ENCODE measurements at places on chromosomes 6 and 20.

DNA sequence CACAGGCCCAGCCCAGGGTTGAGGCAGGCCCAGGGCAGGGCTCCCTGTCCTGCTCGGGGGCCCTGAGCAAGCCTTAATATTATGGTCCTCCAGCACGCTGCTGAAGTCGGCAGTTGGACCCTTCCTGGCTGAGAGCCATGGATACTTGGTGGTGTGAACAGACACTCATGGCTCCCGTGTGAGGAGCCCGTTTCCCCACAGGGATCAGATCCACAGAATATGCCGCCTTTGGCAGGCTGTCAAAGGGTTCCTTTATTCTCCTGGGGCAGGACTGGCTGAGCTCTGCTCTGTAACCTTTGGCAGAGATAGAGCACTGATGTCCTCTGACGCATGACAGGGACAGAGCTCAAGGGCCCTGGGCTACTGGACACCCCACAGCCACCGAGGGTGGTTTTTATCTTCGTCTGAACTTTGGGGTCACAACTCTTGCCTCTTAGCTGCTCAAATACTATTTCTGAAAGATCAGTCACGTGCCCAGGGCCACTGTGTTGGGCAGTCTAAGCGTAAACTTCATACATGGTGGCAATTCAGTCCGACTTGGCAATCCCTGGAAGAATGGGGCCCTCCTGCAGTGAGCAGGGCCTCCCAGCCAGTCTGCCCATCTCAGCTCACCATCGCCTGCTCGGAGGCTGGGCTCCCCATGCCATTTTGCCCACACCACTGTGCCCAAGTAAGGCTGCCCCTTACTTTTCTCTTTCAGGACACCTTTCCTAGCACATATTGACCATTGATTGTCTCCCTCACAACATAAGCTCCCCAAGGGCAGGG is 49.1 kb downstream of the TTI1 start:
- DNase-seq = no peak

GRCh38 chr6:90611543-90612312 is 24.9 kb upstream of the MAP3K7 start:
- no peak for DNase-seq

DNA sequence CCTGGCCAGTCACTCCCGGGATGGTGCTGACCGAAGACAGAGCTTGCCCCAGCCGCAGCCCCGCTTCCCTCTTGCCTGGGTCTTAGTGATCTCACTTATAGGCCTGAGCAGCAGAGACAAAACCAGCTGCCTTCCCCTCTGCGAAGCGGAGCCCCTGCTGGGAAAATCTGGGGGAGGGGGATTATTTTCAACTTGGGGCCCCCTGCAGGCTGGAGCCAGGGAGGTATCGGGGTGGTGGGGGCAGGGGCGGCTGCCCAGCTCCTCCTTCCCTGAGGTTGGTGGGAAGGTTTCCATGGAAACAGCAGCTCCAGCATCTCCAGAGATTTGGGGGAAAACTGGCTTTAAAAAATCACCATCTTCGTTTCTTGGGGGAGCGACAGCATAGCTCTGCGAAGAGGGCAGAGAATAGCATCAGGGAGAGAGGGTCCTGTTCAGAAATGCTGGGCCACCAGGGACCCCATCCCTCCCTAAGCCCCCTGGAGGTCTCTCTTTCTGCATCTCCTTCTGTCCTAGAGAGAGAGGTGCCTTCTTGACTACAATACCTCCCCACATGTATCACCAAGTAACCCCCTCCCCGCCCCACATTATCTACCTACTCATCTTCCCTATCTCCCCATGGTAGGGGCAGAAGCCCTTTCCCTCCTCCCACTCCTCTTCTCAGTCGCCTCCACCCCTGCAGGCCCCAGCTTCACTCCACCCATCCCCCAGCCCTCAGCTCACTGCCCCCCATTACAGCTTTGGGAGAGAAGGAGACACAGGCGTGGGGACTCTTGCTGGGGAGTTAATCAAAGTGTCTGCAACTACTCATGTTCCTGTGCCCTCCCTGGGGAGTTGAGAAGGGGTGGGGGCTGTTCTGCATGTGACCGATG is 88.4 kb upstream of the CCDC167 start:
- no peak for DNase-seq

DNA sequence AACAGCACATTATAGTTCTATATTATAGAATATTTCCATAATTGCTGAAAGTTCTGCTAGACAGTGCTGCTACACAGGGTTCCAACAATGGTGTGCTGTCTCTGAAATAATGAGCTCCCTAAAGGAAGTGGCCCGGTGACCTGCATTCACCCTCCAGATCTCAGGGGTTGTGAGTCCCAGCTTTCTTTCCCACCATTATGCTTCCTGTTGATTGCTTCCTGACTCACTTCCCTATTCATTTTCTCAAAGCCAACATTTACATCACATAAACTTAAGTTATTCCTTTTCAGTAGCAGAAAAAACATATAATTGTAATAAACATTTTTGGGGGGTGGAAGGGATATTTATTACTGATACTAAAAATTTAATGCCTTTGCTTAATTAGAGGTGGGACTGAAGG is 12.9 kb upstream of the CCN6 start:
- no peak for DNase-seq

DNA sequence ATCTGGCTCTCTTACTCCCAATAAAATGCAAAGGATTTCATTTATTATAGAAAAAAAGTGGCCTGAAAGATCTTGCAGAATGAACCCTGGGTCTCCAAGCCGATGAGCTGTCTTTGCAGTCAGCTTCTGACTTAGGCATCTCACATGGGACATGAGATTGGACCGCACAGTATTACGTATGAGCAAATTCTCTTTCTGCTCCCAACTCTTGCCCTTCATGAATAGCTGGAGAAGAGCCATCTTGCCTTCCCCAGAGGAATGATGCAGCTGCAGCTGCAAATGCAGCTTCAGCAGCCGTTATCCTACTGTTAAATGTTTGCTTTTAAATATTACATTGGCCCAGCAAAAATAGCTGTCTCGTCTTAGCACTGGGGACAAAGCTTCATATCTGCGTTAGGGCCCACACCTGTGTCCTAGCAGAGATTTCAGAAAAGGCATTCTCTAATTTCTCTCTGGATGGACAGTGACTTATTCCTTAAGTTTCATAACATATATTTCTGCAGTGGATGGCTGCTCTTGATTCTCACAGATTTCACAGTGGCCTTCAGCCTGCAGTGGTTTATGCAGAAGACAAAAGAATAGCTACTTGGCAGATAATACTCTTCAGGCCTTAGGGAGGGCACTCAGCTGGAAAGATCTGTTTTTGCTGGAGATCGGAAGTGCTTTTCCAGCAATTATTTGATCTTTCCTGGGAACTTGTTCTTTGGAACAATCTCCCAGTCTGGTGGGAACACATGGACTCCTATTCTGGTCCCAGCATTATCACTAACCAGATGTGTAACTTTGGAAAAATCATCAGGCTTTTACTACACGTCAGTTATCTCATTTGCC is 129.2 kb downstream of the FYN start:
- no peak for DNase-seq

DNA sequence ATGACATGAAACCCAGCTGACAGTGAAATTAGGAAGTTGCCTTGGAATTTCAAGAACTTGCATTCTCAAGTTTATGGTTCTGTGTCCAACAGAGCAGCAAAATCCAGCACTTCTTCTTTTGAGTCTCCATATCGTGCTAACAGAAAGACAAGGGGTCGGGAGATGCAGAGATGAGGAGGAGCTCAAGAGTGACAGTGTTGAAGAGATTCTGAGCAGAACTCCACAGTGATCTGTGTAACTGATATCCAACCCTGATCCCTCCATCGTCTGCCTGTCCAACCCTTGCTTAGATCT is 21.2 kb upstream of the BTN1A1 start:
- DNase-seq = no peak

- no peak for DNase-seq
Measured at GRCh38 chr6:142339968-142340658, 38.3 kb downstream of the ADGRG6 start.

DNA sequence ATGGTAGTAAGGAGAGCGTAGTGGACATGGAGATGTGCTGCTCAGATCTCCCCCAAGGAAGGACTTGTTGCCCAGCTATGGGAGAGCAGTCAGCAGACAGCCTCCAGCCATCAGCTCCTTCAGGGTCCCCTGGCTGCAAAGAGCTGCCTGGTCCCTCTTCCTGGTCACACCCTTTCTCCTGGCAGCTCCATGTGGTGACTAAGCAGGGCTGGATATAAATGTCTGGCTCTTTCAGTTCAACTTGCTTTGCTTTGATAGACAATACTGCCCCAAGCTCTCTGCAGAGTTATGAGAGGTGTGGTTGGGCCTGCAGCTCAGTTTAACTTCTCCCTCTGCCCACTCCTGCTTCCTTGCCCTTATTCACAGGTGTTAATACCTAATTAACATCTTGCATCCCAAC is 64.1 kb upstream of the DDR1 start:
- no peak for DNase-seq

DNA sequence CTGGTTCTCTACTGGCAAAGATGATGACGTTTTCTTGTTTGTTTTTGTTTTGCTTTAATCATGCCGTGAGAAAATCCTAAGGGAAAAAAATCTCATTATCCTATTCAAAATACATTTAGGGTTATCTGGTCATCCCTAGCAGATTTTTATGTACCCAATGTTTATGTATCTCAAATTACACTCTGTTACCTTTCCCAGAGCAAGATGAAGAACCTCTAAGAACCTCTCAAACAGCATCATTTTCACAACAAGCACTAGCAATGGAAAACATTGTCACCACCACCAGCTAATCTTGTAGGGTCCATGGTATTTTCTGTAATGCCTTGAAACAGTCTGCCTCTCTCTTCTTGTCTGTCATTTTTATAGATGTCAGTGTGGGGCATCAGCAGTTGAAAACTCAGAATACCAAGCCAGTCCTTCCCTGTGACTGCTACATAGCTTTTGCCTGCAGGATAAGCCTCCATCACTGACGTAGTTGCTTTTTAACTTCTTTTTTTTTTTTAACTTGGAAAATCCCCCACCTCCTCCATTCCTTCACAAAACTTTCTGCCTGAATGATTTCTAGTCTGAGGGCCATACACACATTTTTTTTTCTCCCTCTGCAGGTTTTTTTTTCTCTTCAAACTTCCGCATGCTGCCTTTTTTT is 2.4 kb upstream of the SNAP25 start:
- no peak for DNase-seq

- no peak for DNase-seq
Measured at GRCh38 chr6:165662041-165662748, 846 bp downstream of the PDE10A start.

DNA sequence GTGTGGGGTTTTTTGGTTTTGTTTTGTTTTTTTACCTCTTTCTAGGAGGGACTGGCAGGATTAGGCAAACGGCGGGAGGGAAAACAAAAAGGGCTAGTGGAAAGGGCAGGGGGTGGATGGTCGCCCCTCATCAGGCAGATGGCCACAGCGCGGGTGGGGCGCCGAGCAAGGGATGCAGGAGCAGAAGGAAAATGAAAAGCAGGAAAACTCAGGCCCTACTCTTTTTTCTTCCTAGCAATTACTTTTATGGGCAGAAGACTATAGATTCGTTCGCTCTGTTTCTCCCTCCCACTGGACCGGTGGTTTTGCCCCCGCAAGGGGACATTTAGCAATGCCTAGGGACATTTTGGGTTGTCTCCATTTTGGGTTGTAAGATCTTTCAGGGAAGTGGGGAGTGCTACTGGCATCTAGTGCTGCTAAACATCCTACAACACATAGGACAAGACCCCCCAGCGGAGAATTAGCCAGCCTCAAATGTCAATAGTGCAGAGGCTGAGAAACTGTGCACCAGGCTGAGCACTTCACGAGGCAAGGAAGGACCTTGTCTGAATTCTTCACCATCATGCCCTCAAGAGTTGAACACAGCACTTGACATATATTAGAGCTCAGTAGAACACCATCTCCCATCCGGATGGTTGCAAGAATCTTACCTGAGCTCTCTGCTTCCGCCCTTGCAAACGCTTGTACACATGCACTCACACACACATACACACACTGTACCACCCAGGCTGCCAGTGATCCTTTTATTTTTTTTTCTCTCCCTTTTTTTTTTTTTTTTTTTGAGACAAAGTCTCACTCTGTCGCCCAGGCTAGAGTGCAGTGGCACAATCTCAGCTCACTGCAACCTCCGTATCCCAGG is 4.8 kb upstream of the ZMYND8 start:
- no peak for DNase-seq

- DNase-seq = no peak
Measured at GRCh38 chr20:58019850-58020625, 208.4 kb downstream of the ANKRD60 start.

DNA sequence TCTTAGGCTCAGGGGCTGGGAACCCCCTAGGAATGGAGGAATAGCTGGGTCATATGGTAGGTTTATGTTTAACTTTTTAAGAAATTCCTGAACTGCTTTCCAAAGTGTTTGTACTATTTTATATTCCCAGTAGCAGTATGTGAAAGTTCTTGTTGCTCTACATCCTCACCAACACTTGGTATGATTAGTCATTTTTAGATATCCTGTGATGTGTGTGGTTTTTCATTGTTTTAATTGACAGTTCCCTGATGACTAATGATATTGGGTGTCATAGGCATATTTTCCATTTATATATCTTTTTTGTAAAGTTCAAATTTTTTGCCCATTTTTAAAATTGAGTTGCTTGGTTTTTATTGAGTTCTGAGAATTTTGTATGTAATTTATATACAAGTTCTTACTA is 72.3 kb downstream of the SLC16A10 start:
- DNase-seq = no peak

DNA sequence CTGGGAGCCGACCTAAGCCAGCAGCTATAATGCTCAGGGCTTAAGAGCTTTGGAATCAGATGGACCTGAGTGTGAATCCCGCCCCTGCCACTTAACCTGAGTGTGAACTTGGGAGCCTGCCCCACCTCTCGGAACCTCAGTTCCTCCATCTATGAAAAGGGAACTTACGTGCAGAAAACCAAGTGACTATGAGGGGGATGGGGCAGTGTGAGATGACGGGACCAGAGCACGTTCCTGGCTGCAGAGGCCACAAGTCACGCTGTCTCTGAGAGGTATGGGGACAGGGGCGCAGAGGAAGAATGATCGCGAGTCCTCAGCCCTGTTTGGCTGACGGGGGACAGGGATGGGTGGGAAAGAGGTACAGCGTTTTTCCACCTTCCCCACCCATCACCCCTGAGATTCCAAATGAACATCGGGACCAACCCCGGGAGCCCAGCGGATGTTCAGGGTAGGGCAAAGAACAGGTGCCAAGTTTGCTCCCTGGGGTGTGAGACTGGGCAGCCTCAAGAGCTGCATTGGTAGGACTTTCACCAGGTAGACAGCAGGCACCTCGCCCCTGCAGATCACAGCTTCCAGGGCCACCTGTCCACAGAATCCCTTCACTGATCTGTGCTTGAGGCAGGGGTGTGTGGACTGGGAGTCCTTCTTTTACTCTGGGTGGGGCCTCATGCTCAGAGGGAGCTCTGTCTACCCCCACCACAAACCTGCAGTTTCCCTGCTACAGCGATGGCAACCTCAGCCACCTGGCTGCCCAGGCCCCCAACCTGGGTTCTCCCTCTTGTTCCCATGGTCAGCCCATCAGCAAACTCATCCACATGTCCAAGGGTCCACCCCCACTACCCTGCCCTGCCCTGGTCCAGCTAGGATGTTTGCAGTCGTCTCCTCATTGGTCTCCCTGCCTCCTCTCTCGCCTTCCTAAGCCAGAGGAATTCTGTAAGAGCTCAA is 85.8 kb downstream of the CEBPB start:
- DNase-seq = no peak

DNA sequence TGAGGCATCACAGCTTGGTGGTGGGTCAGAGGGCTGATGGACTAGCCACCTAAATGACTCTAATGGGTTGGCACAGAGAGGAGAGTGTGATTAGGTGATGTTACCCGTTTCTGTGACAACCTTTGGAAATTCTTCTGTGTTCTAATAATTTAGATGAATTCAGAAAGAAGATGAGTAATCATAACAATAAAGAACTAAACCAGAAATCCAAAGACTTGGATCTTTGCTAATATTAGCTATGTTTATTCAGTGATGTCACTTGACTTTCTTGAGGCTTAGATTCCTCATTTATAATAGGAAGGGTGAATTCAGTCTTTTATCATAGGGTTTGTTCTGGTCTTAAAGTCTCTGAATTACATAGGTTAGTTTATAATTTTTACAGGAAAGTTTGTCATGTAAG is 19.9 kb downstream of the CRYBG1 start:
- DNase-seq = no peak
